Lung (tissue), 17 donors: ENCODE measurements at places on chromosomes 5 and 9. TPM values are rescaled to one million over a fixed set of nuclear protein-coding genes. Genes with fewer than 3 reads are reported as not detected.

Gene SARDH
- 2.2 TPM for polyA plus RNA-seq

Gene LOX
- polyA plus RNA-seq: 13.1 TPM

Gene IL9
- polyA plus RNA-seq: not detected

Gene TAF11L10
- polyA plus RNA-seq: not detected

Gene CLIC3
- 17.2 TPM for polyA plus RNA-seq

Gene MLLT3
- 10.0 TPM for polyA plus RNA-seq

Gene UGT3A2
- polyA plus RNA-seq: not detected

Gene SGCD
- polyA plus RNA-seq: 1.1 TPM

Gene ITGA1
- polyA plus RNA-seq: 20.3 TPM

Gene PCDHAC1
- 1.0 TPM for polyA plus RNA-seq

Gene PCDHGA1
- 0.15 TPM for polyA plus RNA-seq

Gene CORO2A
- 6.8 TPM for polyA plus RNA-seq

Gene SNCAIP
- 3.0 TPM for polyA plus RNA-seq

Gene ADGRD2
- not detected for polyA plus RNA-seq

Gene ZNF454
- 1.0 TPM for polyA plus RNA-seq
